Testis (tissue), 5 donors: ENCODE measurements at places on chromosomes 6 and 20. TPM values are rescaled to one million over a fixed set of nuclear protein-coding genes. Genes with fewer than 3 reads are reported as not detected.

DNA sequence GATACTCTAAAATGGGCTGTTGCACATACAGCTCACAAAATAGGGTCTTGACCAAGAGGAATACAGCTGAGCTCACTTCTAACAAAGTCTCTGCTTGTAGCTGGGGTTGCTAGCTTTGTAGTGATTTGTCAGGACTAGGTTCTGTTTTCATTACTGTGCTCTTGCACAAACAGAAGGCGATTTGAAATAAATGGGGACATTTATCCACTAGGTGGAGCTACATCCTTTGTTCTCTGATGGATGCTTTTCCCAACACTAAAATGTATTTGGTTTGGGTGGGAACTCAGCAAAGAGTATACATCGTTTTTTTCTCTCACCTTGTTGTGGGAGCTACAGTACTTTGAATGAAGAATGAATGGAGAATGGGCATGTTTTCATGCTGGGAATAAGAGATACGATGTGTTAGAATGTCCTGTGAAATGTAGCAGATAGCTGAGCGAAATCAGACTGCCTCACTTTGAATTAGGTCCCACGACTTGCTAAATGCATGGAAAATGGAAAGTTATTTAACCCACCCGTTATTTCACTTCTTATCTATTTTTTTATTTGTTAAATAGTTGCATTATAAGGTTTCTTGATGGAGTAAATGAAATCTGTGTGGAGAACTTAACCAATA, 494.7 kb upstream of the MAP3K7 start:
- no peak overlapping the region for H3K4me3 ChIP-seq
- H3K27me3 ChIP-seq: no peaks in the 10 kb centered on the region
- no peaks in the 10 kb centered on the region for H3K36me3 ChIP-seq
- DNase-seq: no peak

DNA sequence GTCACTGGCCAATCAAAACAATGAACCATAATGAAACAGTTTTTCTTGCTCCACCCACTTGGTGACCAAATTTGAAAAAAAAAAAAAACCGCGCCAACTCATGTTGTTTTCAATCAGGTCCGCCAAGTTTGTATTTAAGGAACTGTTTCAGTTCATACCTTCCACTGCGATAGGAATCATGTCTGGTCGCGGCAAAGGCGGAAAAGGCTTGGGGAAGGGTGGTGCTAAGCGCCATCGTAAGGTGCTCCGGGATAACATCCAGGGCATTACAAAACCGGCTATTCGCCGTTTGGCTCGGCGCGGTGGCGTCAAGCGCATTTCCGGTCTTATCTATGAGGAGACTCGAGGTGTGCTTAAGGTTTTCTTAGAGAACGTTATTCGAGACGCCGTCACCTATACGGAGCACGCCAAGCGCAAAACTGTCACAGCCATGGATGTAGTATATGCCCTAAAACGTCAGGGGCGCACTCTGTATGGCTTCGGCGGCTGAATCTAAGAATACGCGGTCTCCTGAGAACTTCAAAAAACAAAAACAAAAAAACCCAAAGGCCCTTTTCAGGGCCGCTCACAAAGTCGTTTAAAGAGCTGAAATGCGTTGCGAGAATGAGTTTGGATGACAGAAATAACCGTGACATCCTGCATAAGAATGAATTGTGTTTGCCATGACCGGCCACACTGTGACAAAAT, 16.7 kb downstream of the HFE start:
- no peaks in the 10 kb centered on the region for H3K36me3 ChIP-seq
- peaks cover 6% of the 10 kb centered on the region for H3K4me1 ChIP-seq
- no peaks in the 10 kb centered on the region for H3K27me3 ChIP-seq
- DNase-seq: peak; percentile 91
- peak overlapping the region; percentile 70 for H3K27ac ChIP-seq

DNA sequence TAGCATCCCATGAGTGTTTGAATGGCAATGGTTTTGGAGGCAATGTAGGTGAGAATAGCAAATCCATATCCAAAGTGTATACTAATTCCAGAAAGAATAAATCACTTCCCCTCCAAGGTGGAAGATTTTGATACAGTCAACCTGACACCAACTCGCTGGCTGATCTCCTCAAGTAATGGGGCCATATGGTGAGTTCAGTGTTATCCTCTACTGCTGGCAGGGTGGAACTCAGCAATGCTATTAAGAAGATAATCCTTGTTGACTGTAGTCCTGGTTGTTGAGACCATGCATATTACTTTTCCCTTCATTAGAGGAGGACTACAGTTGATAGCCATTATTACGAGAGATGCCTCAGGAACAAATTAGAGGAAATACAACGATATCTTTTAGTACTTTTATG, 17.8 kb upstream of the HLA-DQB1 start:
- H3K27me3 ChIP-seq: no peaks in the 10 kb centered on the region
- H3K27ac ChIP-seq: no peak overlapping the region
- no peak for DNase-seq

GRCh38 chr6:111524735-111525134, 41.7 kb upstream of the REV3L start:
- peaks cover 12% of the 10 kb centered on the region for H3K4me1 ChIP-seq
- H3K4me3 ChIP-seq: no peak overlapping the region
- no peaks in the 10 kb centered on the region for H3K27me3 ChIP-seq
- H3K27ac ChIP-seq: peak overlapping the region; percentile 40
- H3K36me3 ChIP-seq: no peaks in the 10 kb centered on the region

- H3K36me3 ChIP-seq: no peaks in the 10 kb centered on the region
- no peaks in the 10 kb centered on the region for H3K4me1 ChIP-seq
- no peak overlapping the region for H3K4me3 ChIP-seq
- no peak overlapping the region for H3K27ac ChIP-seq
Observed at GRCh38 chr20:41650231-41650948, 32.2 kb upstream of the CHD6 start.

DNA sequence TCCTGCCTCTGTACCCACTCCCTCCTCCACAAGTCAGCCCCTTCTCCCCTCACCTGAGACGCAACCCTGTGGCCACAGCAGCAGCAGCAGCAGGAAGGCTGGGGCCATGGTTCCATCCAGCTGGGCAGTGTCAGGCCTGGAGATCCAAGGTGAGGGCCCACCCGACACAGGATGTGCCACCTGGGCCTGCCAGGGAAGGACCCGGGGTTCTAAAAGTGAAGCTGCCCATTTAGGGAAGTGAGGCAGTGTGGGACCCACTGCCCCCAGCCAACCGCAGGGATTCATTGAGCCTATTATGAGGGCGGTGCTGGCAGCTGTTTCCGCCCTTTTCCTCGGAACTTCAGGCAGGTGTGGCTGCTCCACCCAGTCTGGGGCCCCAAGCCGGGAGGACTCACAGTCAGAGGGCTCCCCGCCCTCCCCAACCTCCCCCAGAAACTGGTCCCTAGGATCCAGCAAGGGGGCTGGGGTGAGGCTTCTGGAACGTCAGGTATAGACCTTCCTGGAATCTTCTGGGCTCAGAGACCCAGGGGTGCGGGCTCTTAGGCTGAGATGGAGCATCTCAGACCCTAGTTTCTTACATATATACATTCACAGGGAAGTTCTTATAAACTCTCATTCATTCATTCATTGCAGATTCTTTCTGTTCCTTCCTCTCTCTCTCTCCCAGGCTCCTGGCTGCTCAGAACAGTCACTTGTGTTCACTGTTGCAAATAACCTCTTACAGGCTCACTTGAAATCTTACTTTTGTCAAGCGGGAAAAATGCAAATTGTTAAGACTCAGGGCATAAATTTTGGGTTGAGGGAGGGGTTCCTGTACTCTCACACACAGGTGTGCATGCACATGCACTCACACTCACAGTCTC, at the start of gene TREML2:
TSS of gene TREML2 (minus strand) at position 249 of the 863 bp plus-strand sequence. CDS start at position 108, 141 bp downstream.
- no peak within 1 kb of the TSS for H3K27ac ChIP-seq
- H3K36me3 ChIP-seq: no peaks in the 10 kb centered on the region
- no peaks in the 10 kb centered on the region for H3K4me1 ChIP-seq
- no peaks in the 10 kb centered on the region for H3K27me3 ChIP-seq

DNA sequence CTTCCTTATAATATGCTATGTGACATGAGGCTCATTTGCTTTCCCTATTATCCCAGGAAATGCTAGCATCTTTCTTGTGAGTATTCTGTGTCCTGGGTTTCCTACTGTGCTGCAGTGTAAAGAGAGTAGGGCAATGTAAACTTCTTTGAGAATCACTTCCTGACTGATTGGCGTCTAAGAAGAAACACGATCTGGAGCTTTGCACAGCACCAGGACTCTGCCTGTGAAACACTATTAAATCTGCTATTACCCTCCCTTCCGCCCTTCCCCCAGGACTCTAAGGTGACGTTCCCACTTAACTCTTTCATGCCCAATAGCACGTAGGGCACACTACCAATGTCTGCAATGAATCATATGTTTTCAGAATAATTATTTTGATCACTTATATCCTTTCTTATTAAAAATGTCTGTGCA, 607.3 kb upstream of the CITED2 start:
- H3K27me3 ChIP-seq: no peaks in the 10 kb centered on the region
- H3K4me3 ChIP-seq: no peak overlapping the region
- no peaks in the 10 kb centered on the region for H3K36me3 ChIP-seq
- DNase-seq: no peak

- no peaks in the 10 kb centered on the region for H3K27me3 ChIP-seq
- peaks cover 25% of the 10 kb centered on the region for H3K4me1 ChIP-seq
- DNase-seq: peak; percentile 76
- no peak overlapping the region for H3K27ac ChIP-seq
- H3K36me3 ChIP-seq: no peaks in the 10 kb centered on the region
Observed at GRCh38 chr20:64223526-64224067, 32.0 kb upstream of the PCMTD2 start.

DNA sequence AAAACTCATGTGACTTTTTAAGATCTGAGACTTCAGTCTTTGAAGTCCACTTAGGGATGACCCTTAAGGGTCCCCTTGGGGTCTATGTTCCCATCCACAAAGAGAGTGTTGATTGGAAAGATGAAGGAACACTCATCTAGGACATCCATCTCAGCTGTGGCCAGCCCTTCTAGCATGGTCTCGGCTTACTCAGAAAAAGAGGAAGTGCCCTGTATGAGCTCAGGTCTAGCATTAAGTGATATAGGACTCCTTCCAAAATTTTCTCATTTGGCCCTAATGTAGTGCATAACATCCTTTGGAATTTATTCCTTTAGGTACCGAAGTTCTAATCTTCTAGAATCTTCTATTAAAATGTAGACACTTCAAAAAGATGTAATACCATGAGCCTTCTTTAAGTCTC, 77.4 kb downstream of the NDUFAF5 start:
- DNase-seq: no peak
- H3K4me3 ChIP-seq: no peak overlapping the region
- H3K4me1 ChIP-seq: no peaks in the 10 kb centered on the region
- H3K27me3 ChIP-seq: no peaks in the 10 kb centered on the region

- no peak overlapping the region for H3K4me3 ChIP-seq
- H3K27me3 ChIP-seq: no peaks in the 10 kb centered on the region
- H3K36me3 ChIP-seq: no peaks in the 10 kb centered on the region
- peak overlapping the region; percentile 22 for H3K27ac ChIP-seq
- H3K4me1 ChIP-seq: peaks cover 5% of the 10 kb centered on the region
Observed at GRCh38 chr6:137736911-137737310, 130.1 kb upstream of the TNFAIP3 start.

DNA sequence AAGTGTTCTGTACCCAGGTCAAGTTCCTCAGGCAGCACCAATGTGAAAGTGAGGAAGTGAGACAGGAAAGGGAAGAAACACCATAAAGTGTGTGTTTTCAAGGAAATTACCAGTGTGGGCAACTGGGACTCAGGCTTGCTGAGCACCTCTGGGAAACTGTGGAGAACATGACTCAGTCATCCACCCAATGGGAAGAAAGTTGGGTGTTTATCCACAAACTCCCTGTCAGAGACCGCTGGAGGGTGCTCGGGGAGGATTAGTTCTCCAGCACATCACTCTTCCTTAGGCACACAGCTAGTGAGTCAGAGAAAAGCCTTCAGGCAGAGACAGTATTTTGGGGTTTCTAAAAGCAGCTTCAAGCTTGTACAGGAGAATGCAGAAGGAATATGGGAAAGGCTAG, 93.6 kb downstream of the PCSK2 start:
- no peaks in the 10 kb centered on the region for H3K27me3 ChIP-seq
- peaks cover 4% of the 10 kb centered on the region for H3K4me1 ChIP-seq
- H3K27ac ChIP-seq: no peak overlapping the region
- no peak overlapping the region for H3K4me3 ChIP-seq

DNA sequence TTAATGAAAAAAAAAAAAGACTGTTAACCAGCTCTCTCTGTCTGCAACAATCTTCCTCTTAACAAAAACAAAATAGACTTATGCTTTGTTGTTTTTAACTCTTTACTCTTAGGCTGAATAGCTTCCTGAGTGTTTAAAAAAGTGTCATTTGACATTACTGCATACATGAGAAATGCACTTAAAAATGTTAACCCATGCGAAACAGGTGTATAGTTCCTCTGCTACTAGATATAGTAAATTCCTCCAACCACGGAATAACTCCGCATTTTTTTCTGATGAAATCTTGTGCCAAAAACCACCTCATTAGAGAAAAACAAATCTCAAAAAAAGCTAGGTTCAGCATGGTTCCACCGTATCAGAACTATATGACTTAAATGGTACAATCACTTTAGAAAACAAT, 426.0 kb downstream of the ADGRB3 start:
- H3K27me3 ChIP-seq: no peaks in the 10 kb centered on the region
- DNase-seq: no peak

DNA sequence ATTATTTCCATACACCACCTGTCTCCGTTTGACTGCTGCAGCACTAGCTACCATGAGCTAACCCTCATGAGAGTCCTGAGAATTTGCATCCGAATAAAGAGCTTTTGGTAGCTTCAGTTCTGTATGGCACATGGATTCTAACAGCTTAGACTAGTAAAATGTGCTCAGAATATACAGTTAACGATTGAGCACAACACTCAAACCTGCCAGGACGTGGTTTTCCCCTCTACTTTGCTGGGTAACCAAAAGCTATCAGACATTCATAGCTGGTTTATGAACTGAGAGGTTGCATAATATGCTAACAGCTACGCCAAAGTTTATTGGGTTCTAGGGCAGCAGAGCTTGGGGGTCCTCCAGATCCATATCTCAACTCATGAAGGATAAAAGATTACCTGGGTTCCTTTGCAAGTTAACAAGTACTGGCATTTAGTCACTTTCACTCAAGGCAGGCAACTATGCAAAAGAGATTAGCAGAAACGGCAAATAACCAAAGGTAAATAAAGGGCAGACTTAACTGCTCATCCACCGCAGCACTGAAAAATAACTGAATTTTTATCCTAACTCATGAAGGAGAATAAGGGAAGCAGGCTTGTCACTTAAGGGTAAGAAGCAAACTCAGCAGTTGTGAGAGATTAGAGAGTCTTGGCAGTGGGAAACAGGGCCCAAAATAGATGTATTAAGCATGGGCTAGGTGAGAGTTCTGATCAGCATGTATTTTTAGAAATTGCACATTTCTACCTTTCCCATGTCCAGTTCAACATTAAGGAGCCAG, 29.4 kb downstream of the NUDT3 start:
- no peak overlapping the region for H3K4me3 ChIP-seq
- no peaks in the 10 kb centered on the region for H3K4me1 ChIP-seq
- no peaks in the 10 kb centered on the region for H3K27me3 ChIP-seq
- H3K27ac ChIP-seq: no peak overlapping the region
- no peak for DNase-seq
- H3K36me3 ChIP-seq: no peaks in the 10 kb centered on the region

The ISM1 gene
- 0.50 TPM for total RNA-seq

The NMBR gene
- total RNA-seq: 1.6 TPM

The HLA-DRB5 gene
- total RNA-seq: 0.39 TPM

The HLA-DRB1 gene
- 9.5 TPM for total RNA-seq

The TRIM40 gene
- total RNA-seq: 0.79 TPM

The NR2E1 gene
- 0.39 TPM for total RNA-seq

The SAMD3 gene
- 5.5 TPM for total RNA-seq
